Mucosa of descending colon (tissue), 3 donors: ENCODE measurements at places on chromosomes 2 and 18.

- DNase-seq: no peak
Measured at GRCh38 chr2:180905461-180905860, 74.9 kb upstream of the UBE2E3 start.

- DNase-seq: no peak
Measured at GRCh38 chr2:161141033-161141432, 19.2 kb upstream of the TANK start.

GRCh38 chr2:10285556-10286198 lies 17.0 kb upstream of the HPCAL1 start:
- peak; percentile 52 for DNase-seq

- DNase-seq: no peak
Measured at GRCh38 chr2:42804338-42804737, 12.0 kb upstream of the HAAO start.

- no peak for DNase-seq
Measured at GRCh38 chr18:59767732-59768131, 70.5 kb upstream of the CCBE1 start.

GRCh38 chr2:43121580-43122314 lies 104.7 kb downstream of the ZFP36L2 start:
- DNase-seq: no peak

DNA sequence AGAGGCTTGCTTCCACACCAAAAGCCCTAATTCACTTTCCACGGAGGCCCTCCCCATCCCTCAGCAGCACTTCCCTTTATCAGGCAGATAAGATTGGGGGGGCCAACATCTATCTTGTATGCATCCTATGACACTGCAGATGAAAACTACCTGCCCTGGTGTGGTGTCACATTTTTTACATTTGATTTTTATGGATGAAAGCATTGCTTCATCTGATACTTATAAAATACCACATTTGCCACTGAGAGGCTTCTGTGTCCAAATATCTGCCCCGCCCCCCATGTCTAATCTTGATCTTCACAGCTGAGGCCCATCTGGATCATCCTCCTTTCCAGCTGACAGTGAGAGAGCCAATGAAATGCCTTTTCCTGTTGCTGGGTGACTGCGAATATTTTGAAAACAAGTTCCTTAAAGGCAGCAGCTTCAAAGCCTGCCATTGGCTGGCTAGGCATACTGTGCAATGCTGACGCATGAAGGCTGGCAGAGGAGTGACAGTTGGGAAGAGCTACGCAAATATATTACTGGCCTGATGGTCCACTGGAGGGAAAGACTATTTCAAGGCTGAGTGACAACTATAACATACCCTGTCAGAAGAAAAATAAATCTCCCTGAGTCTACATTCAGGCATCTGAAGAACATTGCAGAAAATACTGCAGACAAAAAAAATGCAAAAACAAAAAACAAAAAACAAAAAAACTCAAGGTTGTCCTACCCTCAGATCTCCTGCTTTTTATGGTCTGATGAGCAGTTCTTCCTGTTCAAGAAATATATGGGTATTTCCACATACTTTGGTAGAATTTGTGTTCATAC lies 318.7 kb downstream of the PDE11A start:
- peak; percentile 61 for DNase-seq

- no peak for DNase-seq
Measured at GRCh38 chr2:235654103-235654813, 160.4 kb downstream of the AGAP1 start.

DNA sequence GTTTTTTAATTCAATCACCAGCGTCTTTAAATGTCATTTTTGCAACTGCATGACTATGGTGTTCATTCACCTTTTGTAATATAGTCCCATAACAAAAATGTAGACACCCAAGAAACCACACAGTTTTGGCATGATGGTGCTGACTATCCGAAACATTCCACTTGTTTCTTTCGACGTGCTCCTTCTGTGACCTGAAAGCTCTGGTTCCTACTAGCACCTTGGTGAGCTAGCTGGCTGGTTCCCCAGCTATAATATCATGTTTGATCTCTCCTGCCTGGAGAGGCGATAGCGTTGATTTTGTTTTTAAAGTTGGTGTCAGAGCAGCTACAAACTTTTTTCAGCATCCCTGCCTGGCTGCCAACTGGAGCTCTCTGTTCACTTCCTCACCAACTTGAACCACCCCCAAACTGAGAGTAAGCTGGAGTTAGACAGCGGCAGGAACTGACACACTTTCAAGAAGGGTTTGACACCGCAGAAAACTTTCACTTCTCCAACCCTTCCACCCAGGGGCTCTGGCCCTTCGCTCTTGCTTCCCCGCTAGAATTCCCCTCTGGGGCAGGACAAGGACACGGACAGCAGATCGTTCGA lies 1.1 kb downstream of the ATAD2B start:
- DNase-seq: peak; percentile 70

GRCh38 chr2:164605295-164605694 lies 16.0 kb downstream of the GRB14 start:
- no peak for DNase-seq

- no peak for DNase-seq
Measured at GRCh38 chr2:239913636-239914417, 111.3 kb downstream of the NDUFA10 start.

- DNase-seq: peak; percentile 62
Measured at GRCh38 chr2:34012715-34013302, 413.7 kb upstream of the FAM98A start.

GRCh38 chr18:48613589-48614404 lies 75.0 kb downstream of the CTIF start:
- no peak for DNase-seq

- DNase-seq: peak; percentile 98
Measured at GRCh38 chr2:189783927-189784867, at the start of the genes ORMDL1 and PMS1. Gene ORMDL1 (minus strand): TSS chr2:189784339. CDS start chr2:189782595, 1,744 bp downstream. Gene PMS1 (plus strand): TSS chr2:189784450. CDS start chr2:189791810, 7,360 bp downstream.

DNA sequence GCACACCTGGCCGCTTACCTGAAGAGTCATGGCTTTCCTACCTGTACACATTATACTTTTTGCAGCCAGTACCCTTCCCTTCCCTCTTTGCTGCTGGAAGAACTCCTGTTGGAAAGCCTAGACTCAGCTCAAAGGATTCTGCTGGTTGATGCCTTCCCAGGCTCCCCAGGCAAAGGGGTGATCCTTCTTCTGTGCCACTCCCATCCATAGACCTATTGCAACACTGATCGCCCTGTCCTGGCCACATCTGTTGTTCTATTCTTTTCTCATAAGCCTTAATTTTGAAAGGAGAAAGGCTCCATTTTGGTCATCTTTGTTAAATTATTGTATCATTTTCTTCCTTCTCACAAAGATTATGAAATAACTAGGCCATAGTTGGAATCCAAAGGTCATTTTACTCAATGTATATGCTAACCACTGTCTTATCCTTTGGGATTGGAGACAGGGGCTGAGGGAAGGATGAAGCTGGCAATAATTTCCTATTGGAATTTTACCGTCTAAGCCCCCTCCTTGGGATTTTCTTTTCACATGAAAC lies 3.4 kb upstream of the PRKCE start:
- DNase-seq: no peak

DNA sequence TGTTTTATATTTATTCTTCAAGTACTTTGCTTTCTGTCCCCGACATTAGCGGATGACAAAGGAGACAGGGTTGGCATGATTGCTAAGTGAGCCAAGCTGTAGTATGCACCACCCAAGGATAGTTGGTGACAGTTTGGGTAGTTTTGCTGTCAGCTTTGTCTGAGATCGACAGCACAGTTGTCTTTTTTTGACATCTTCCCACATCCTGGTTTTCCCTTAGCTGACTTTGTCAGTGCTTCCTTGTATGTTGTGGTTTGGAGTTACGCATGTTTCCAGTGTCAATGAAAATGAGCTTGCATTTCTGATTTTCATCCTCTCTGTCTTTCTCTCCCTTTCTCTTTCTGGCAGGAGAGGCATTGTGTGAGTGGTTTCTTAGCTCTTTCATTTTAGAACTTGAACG lies 44.6 kb upstream of the DOCK10 start:
- no peak for DNase-seq

DNA sequence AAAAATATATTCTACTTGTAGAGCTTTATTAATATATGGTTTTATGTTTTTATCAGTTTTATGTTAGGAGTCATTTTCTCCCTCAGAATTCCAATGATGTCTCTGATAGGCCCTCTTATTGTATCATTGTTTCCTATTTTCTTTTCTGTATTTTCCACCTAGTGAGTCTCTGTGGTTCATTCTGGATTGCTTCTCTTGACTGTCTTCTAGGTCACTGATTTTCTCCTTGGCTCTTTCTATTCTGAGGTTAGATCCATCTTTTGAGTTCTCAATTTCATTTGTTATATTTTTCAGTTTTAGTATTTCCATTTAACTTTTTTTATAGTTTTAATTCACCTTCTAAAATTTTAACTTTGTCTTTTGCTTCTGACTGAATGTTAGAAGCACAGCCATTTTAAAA lies 37.6 kb downstream of the EIF5B start:
- DNase-seq: no peak

- DNase-seq: peak; percentile 64
Measured at GRCh38 chr2:15943378-15944280, 3.3 kb downstream of the MYCN start.

GRCh38 chr2:60794271-60794863 lies 38.3 kb downstream of the PAPOLG start:
- DNase-seq: no peak

GRCh38 chr2:43341959-43342757 lies 115.8 kb upstream of the ZFP36L2 start:
- no peak for DNase-seq

GRCh38 chr2:121153516-121153915 lies 131.5 kb downstream of the TFCP2L1 start:
- DNase-seq: no peak

DNA sequence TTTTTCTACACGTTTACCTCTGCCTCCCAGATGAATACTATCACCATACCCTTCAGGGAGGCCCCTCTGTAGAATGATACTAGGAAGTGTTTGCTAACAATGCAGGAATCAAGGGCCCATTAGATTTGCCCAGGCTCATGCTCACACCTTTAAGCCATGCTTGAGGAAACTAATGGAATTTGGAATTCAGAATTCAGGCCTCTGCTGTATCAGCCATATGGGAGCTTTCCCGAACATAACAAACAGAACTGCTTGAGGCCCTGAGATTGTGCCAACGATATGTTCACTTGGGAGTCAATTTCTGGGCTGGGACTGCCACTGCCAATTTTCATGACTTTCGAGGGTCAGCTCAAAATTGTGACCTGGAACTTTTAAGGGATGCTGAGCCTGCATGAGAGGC lies 282.5 kb downstream of the CLIP4 start:
- no peak for DNase-seq

DNA sequence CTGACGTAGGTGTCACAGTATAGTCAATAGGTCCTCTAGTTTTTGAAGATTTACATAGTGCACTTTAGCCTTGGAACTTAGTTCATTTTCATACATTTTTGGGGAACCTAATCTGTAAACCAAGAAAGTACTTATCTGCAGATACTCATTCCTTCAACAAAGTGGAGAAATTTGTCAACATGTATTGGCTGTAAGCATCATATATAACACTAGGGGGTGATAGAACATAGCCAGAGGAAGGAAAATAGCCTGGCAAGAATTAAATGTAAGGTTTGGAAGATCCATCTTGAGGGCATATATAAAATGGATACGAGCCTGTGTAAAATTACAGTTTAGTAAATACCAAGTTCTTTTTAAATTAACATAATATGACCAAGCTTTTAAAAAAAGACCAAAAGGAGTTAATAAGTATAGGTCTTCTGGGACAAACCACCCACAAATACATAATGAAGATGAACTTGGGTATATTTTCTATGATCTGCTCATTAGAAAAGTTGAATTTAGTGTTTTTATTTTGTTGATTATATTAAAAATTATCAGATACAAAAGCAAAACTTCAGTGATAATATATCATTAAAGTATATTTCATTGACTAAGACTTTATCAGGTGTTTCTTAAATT lies 18.2 kb downstream of the RPL37A start:
- DNase-seq: no peak

- DNase-seq: no peak
Measured at GRCh38 chr2:105042189-105042588, 4.3 kb downstream of the MRPS9 start.

DNA sequence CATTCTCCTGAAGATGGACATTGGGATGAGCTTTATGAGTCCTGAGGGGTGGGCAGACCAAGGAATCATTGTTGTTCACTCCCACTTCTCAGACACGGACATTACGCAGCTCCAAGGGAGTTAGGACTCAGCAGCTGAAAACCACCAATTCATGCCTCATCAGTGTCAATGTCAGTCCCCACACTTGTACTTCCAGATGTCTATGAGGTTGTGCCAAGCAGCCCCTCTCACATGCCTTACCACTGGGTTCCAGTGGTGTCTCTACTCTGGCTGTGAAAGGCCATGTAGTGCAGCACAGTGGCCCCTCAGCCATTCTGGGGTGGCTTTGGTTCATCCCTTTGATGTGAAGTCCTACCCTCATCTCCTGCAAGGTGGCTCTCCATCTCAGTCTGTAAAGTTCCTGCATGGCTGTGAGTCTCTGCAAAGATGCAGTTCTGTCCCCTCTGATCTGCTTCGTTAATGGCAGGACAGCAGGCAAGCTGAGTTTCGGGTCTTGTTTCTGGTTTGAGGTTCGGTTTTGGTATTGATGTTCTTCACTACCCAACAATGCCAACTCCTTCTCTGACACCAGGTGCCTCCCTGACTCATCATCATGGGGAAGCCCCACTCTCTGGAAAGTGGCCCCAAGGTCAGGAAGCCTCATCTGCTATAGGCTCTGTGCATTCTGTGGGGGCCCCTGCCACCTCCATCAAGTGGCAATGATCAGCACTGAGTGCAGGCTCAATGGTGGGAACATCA lies 14.0 kb upstream of the COL6A3 start:
- no peak for DNase-seq

GRCh38 chr2:81283081-81283480 lies 978.5 kb upstream of the LRRTM1 start:
- DNase-seq: no peak

GRCh38 chr2:136021406-136021805 lies 36.0 kb upstream of the DARS1 start:
- DNase-seq: no peak

- no peak for DNase-seq
Measured at GRCh38 chr18:29383311-29384273, 1206.7 kb upstream of the CDH2 start.

GRCh38 chr2:105857076-105857740 lies 112.5 kb downstream of the NCK2 start:
- no peak for DNase-seq

GRCh38 chr2:61597300-61598289 lies 59.4 kb upstream of the XPO1 start:
- DNase-seq: no peak

DNA sequence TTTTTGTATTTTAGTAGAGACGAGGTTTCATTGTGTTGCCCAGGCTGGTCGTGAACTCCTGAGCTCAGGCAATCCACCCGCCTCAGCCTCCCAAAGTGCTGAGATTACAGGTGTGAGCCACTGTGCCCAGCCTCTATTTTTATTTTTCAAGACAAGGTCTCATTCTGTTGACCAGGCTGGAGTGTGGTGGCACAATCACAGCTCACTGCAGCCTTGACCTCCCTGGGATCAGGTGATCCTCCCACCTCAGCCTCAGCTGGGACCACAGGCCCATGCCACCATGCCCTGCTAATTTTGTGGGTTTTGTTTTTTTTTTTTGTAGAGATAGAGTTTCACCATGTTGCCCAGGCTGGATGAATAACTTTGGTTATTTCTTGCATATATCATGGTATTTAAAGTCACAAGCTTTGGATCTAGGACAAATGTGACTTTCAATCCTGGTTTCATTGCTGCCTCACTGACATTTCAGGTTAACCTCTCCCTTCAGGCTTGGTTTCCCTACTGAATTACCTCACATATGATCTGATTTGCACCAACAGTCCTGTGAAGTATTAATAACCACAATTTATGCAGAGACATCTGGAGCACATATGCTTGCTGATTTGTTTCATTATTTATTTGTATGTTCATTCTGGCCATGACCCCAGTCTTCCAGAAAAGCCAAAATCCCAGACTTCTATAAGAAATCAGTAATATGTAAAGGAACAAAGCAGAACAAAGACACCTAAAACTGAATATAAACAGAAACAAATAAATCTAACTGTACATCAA lies 17.5 kb upstream of the RAB31 start:
- no peak for DNase-seq
